Hippocampal formation (tissue), 2 donors: ENCODE measurements at places on chromosomes 3 and 15.

DNA sequence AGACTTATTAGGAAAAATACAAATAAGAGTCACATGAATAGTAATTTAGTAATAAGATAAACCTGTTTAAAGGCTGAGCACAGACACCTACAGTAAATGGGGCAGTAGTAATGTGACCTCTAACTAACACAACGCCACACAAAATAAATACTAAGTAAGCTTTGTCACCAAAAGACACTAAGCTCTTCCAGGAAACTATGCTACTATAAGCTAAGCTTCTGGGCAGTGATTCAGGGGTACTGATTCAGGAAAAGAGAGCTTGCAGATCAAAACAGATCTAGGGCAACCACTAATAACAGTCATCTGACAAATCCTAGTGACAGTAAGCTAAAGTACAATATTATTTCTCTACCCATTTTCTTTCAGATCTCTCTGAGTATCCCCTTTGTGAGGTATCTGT, 68.8 kb downstream of the PLOD2 start:
- DNase-seq, result no peak

DNA sequence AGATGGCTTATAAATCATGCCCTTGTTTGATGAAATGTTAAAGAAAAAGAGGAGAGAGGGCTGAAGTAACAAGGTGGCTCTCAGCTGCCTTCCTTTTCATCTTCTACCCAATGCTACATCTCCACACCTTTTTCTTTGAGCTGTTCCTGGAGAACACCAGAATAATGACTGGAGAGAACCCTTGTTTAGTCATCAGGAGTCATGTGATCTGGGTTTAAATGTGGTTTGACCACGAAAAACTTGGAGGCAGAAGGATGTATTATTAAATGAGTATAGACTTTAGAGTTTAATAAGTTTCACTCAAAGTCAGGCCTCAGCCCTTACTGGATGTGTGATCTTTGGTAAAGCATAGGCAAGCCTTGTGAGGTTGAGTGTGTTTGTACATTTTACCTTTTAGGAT, 230.3 kb upstream of the TBL1XR1 start:
- no peak for DNase-seq

GRCh38 chr3:112546216-112546759, 15.5 kb downstream of the ATG3 start:
- no peak for DNase-seq

- no peak for DNase-seq
Measured at GRCh38 chr15:40335938-40336743, 4.6 kb downstream of the CCDC9B start.

GRCh38 chr15:91284758-91285466, 184.9 kb downstream of the SV2B start:
- no peak for DNase-seq

DNA sequence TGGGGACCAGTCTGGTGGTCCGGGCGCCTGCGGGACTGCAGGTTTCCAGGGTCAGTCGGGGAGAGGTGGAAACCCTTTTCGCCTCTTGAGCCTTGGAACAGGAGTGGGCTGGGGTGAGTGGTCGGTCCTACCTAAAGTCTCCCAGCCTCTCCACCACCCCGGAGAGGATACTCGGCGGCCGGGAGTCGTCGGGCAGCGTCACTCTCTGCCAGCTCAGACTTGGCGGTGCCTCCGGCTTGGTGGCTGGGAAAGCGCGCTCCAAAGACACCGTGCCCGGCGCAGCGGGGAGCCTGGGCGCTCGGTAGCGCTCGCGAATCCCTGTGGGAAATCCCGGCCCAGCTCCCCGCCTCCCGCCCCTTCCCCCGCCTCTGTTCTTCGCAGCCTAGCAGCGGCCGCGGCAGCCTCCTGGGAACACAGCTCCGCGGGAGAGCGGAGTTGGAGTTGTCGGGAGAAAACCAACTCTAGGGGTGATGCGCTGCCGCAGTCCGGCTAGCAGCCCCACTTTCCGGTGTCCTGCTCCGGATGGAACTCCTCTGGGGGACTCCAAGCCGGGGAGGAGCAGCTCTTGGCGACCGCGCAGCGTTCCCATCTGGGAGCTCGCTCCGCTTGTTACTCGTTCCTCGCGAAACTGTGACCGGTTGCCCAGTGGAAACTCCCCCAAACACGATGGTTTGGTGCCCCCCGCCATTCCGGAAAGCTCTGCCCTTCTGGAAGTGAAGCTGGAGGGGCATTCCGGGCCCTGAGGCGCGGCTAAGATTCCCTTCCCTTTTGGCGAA, 1.4 kb downstream of the EPHB1 start:
- peak; percentile 46 for DNase-seq

- DNase-seq, result no peak
Measured at GRCh38 chr15:99504071-99504822, 61.5 kb upstream of the MEF2A start.
